ENCODE measurements at places on chromosomes 7 and 10.

GRCh38 chr10:74008212-74008731 is 10.4 kb downstream of the VCL start:
- DNase-seq: no peak

GRCh38 chr7:2955269-2955668 is 88.4 kb downstream of the CARD11 start:
- DNase-seq: peak; percentile 28

DNA sequence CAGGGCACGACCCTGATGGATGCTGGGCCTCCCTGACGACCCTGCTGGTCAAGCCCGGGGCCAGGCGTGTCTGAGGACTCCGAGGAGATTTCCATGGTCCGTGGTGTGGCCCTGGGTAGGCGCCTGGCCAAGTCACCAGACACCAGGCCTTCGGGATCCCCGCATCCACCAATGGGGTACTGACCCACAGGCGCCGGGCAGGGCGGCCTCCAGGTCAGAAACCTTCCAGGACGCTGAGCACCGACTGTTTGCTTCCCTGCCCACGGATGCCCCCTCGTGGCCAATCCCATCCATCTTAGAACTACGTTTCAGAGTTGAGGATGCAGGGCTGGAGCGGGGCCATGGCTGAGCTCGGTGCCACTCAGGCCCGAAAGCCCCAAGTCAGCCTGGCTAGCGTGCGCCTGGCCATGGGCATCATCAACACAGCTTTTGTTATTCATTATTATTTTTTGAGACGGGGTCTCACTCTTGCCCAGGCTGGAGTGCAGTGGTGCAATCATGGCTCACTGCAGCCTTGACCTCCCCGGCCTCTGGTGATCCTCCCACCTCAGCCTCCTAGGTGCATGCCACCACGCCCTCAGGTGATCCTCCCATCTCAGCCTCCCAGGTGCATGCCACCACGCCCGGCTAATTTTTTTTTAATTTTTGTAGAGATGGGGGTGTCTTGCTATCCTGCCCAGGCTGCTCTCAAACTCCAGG is 7.1 kb upstream of the AMZ1 start:
- peak; percentile 87 for DNase-seq

GRCh38 chr10:124067825-124068400 is 25.5 kb downstream of the CHST15 start:
- no peak for DNase-seq

DNA sequence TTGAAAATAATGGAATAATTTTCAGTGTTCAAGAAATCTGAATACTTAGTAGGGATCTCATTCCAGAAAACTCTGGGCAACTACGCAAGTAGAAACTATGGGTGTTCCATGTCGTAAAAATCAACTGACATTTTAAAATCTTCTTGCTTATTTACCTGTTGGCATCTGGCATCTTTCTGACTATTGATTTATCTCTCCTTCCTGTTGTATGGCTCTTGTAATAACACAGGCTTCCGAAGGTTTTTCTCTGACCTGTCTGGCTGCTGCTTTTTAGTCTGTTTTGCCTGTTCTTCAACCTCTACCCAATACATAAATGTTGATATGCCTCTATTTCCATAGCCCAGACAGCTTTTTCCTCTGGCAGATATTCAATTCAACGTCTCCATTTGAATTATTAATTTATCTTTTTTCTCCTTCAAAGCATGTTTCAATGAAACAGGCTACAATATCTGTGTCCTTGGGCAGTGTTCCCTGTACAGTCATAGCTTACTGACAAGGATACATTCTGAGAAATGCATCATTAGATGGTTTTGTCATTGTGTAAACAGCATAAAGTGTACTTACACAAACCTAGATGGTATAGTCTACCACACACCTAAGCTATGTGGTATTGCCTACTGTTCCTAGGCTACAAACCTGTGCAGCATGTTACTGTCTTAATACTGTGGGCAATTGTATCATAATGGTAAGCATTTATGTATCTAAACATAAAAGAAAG is 105.9 kb upstream of the ETV1 start:
- DNase-seq: no peak

DNA sequence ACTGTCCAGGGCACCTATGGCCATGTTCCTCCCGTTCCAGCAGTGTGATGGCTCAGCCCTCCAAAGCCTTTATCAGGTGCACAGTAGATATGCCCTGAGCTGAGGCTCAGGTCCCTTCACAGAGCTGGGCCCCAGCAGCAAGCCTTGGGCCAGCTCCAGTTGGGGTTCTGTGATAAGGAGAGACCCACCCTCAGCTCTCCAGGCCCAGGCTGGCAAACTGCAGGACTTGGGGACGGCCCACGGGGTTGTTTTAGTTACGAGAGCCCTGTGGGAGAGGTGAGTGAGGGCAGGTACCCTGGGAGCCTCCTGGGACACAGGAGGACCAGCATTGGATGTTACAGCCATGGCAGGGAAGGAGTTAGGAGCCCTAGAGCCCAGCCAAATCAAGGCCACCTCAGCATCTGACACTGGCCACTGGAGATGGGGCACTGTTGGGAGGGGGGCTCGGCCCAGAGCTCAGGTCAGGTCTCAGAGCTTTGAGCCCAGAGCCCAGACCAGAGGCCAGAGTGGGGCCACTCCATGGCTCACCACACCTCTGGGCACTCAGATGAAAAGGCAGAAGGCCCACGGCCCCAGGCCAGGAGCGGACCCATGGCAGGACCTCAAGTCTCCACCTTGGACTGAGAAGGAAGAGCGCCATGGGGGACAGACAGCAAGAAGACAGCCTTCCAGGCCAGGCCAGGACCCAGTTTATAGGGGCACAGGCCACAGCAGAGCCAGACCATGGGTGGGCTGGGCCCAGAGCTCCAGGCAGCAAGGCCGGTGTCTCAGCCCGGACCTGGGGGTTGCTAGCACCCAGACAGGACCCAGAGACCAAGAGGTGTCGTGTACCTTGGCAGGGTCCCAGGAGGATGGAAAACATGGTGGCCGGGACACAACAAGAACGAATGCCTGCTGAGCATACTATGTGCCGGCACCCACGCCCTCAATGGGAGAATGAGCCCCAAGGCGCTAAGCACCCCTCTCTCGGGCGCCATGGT is 12.8 kb downstream of the GRID1 start:
- DNase-seq: no peak

DNA sequence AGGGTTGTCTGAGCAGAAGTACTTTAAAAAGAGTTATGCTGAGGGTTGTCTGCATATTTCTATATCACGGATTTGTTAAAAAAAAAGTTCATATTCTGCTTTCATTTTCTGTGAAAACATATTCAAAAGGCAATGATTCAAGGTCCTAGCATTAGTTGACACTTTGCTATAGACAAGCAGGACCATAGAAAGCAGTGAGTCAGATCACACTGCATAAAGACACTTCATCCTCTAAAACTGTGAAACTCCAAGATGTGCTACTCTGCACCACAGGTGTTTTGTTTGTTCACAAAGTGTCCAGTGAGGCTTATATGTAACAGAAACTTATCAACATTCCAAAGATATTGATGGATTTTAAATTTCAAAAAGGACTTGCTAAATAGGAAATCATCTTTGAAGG is 47.0 kb downstream of the SPAM1 start:
- no peak for DNase-seq

DNA sequence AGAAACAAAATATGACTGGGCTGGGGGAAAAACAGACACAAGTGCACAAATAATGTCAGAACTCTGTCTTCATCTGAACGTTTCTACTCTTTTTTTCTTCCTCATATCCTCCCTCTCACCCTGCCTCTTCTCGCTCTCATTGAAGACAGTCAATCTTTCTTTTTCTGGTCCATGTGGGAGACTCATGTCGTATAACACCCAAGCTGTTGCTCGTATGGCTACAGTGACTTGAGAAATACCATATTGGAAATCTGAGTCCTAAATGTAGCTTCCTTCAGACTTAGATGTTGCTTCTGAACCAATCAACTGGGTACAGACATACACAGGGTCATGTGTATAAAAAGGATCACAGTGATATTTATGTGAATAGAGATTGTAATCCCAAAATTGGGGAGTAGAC is 579.8 kb upstream of the CELF2 start:
- no peak for DNase-seq

DNA sequence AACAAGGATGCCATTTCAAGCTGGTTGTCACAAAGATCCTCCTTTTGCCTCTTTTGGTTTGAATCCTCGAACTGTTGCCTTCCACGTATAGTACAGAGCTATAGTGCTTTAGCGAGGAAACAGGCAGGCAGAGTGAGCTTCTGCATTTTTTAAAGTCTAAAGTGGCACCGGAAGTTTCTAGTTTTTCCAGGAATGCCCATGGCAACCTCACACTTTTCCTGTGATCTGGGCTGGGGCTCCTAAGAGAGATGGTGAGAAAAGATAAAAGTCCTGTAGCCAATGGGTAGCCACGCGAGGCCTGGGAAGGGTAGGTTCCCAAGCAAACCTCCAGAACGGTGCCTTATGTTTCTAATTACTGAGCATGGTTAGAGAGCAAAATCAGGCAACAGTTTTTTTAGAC is 76.7 kb downstream of the CALD1 start:
- DNase-seq: no peak

DNA sequence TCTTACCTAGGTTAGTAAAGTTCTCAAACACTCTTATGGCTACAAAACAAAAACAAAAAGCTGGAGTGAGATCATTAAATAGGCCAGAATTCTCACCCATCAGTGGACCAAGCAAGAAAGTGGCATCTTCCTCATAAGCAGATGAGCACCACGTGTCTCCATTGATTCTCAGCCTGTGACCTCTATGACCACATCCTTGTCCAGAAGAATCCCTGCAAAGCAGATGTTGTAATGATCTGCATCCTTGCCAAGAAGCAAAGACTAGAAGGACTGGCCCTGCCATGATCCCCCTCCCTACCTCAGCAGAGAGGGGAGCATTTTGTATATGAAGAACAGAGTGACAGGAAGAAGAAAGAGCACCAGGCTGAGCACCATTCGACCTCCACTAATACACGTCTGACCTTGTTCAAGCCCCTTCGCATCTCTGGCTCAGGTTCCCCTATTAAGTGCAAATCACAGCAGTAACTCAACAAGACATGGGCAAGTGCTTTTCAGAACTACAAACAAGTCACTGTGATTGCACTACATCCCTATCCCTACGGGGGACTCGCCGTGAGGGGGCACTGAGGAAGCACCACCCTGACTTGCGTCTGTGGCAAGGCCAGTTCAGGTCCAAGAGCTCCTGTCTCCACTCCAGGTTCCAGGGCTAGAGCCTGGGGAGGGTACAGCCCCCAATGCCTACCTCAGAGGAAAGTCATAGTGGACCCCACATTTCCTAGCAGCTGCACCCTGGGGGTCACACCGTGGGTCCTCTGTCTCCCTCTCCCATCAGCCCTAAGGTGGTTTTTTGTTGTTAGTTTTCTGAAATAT is 22.2 kb upstream of the RASSF4 start:
- DNase-seq: no peak

DNA sequence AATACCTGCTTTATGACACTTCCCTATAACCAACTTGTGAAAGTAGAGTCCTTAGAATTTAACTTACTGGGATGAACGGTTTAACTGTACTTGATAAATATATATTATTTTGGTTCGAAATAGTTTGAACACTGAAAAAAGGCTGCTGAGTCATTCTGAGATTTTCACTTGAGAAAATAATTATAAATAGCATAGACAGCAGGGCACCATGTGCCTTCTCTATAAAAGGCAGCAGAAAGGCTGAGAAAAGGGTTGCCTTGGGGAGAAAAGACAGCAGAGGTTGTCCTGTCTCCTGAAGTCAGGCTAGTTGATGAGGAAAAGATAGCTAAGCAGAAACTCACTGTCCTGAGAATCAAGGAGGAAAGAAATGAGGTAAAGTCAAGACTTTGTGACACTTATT is 92.4 kb downstream of the CTTNBP2 start:
- no peak for DNase-seq

DNA sequence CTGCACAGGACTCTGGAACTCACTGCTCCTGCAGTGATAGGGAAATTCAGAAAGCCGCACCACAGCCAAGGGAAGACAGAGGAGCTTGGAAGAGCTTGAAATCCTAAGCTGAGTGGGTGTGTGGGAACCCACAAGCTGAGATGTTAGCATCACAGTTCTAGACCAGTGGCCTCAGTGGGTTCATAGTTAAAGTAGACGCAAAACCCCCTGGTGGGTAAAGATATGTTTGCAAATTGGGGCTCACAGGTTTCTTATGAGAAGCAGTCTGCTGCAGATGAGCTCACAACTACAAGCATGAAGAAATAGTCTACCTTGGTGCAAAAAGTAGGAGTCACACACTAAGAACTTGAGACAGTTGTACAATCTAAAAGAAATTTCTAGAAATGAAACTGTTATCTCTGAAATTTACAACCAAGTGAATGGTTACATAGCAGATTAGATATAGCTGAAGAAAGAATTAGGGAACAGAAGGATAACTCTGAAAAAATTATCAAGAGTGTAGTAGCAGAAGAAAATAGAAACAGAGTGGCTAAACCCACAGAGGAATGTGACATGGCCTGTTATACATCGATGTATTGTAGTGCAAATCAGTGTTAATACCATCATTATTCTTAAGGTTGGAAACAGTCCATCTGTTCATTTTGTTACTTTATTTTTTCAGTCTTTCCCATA is 77.2 kb downstream of the DYNC2I1 start:
- no peak for DNase-seq

DNA sequence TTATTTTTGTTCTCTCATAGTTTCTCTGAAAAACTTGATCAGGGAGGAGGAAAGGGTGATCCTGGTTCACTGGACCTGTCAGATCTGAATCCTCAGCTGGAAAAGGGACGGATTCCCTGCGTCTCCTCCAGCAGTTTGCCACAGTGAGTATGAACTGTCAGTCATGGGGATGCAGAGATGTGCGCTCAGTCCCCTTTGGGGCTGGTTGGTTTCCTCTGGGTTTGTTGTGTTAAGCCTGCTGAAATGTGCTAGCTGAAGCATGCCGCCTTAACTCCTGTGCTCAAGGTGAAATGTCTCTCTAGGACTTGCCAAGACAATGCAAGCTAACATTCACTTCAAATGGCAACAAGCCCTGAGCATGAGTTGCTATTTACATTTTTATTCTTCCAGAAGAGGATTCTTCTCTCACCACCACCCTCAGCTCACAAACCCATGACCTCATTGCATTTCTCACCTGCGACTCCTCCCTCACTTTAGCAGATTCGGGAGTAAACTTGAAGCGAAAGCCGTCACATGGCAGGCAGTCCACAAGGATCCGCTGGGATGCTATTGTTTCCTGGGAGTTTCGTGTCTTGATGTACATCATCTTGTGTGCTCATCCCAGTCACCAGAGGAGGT is 192.9 kb upstream of the FZD8 start:
- no peak for DNase-seq
